AG04450 (cell line): ENCODE measurements at places on chromosomes 5 and 9.

GRCh38 chr9:79670269-79670961 is 98.7 kb downstream of the TLE4 start:
- DNase-seq, result no peak

GRCh38 chr5:98349251-98349989 is 424.0 kb upstream of the RGMB start:
- no peak for DNase-seq

DNA sequence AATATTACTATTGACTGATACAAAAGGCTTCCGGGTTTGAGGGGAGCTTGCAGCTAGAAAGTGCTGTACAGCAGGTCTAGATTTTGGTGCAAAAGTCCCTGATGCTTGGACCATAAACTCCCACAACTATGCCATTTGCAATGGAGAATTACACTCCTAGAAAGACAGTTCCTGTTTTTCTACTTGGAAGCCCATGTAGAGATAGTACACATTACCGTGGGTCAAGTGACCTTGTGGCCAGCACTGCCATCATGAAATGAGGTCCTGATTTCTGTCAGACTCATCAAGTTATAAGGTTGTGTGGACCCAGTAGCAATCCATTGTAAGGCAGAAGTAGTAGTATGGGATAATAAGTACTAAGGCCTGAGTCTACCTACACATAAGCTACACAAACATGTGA is 42.8 kb upstream of the TNFSF8 start:
- DNase-seq, result no peak

GRCh38 chr9:136058801-136059302 is 36.2 kb downstream of the NACC2 start:
- no peak for DNase-seq

DNA sequence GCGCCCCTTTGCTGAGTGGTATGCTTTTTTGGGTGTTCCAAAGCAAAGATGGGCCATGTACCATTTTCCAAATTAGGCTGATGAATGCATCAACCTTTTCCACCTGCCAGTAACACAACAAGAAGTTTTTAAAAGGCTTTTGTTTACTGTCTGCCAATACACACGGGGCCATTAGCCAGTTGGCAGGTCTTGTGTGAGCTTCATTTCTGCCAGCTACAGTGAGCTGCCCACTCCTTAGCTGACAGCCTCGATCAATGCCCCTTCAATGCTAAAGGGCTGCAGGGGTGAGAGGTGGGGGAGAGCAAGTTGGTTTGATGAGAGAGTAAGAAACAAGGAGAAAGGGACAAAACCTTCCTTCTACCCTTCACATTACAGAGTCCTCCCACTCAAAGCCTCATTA is 128.7 kb downstream of the C5orf15 start:
- no peak for DNase-seq

- no peak for DNase-seq
Observed at GRCh38 chr9:96160866-96161265, 141.1 kb downstream of the HSD17B3 start.
